Heart left ventricle (tissue), 16 donors: ENCODE measurements at places on chromosomes 13 and 19. TPM values are rescaled to one million over a fixed set of nuclear protein-coding genes. Genes with fewer than 3 reads are reported as not detected.

DNA sequence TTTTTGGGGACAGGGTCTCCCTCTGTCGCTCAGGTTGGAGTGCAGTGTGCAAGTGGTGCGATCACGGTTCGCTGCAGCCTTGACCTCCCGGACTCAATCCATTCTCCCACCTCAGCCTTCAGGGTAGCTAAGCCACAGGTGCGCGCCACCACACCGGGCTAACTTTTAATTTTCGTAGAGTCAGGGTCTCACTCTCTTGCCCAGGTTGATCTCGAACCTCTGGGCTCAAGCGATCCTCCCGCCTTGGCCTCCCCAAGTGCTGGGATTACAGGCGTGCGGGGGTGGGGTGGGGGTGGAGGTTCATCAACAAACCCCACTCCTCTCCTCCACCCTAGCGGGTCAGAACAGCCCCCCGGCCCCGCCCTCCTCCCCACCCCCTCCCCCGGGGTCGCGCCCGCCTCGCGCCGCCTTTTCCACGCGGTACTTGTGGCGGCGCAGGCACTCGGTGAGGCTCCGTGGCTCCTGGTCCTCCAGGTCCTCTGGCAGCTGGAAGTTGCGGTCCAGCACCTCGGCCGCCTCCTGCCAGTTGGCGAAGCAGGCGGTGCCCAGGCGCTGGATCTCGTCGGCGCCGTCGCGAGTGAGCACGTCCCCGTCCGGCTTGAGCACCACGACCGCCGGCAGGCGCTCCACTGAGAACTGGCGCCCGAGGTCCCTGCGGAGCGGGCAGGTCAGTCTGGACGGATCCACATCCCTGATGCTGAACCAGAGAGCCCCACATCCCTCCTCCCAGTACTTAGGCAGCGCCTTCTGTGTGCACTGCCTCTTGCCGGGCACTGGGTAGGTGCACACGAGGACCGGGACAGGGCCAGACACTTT is 5.2 kb downstream of the NXNL1 start:
- H3K36me3 ChIP-seq = no peaks in the 10 kb centered on the region
- peaks cover 49% of the 10 kb centered on the region for H3K27me3 ChIP-seq
- H3K4me1 ChIP-seq = peaks cover 8% of the 10 kb centered on the region
- no peak overlapping the region for H3K4me3 ChIP-seq
- no peak overlapping the region for H3K27ac ChIP-seq
- DNase-seq = no peak

DNA sequence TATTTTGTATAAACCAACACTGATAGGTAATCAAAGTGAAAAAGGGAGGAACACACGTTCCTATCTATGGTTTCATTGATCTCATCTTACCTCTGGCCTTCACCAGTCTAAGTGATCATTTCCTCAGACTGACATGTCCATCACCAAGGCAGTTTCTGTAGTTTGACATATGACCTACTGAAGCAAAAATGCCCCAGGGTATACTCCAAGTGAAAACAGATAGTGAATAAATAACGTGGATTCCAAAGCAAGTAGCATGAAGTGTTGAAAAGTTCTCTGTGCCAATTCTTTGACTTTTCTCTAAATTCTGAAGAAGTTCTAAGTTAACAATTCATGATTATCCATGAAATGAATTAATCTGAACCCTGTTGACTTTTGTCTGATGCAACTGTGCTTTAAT is 334.2 kb upstream of the SGCG start:
- no peak overlapping the region for H3K27ac ChIP-seq
- no peaks in the 10 kb centered on the region for H3K27me3 ChIP-seq
- H3K4me1 ChIP-seq = no peaks in the 10 kb centered on the region
- no peak overlapping the region for H3K4me3 ChIP-seq
- H3K36me3 ChIP-seq = no peaks in the 10 kb centered on the region

- no peak for DNase-seq
- H3K4me3 ChIP-seq = peak overlapping the region; percentile 58
- no peaks in the 10 kb centered on the region for H3K27me3 ChIP-seq
Measured at GRCh38 chr19:57803594-57804325, 11.0 kb downstream of the ZNF552 start.

DNA sequence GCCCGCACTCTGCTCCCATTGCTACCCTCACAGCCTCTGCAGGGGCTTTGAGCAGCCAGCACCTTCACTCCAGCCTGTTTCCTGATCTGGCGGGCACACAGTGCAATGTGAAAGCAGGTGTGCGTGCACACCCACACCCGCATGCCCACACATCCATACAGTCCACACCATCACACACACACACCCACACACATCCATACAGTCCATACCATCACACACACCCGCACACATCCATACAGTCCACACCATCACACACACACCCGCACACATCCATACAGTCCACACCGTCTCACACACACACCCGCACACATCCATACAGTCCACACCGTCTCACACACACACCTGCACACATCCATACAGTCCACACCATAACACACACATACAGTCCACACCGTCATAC is 28.0 kb downstream of the PIAS4 start:
- H3K27ac ChIP-seq = no peak overlapping the region
- H3K4me3 ChIP-seq = no peak overlapping the region
- H3K27me3 ChIP-seq = no peaks in the 10 kb centered on the region
- peaks cover 68% of the 10 kb centered on the region for H3K36me3 ChIP-seq

GRCh38 chr19:3821857-3822364 is 35.7 kb upstream of the MATK start:
- H3K4me3 ChIP-seq = no peak overlapping the region
- peak; percentile 44 for DNase-seq
- H3K4me1 ChIP-seq = no peaks in the 10 kb centered on the region
- no peaks in the 10 kb centered on the region for H3K36me3 ChIP-seq
- no peak overlapping the region for H3K27ac ChIP-seq

GRCh38 chr13:94291631-94292322 is 187.7 kb downstream of the DCT start:
- H3K4me3 ChIP-seq = no peak overlapping the region
- H3K27me3 ChIP-seq = no peaks in the 10 kb centered on the region
- no peak for DNase-seq

ZNF506 gene
- 19.1 TPM for total RNA-seq

AP2S1 gene
- total RNA-seq = 81.0 TPM

KLF1 gene
- total RNA-seq = not detected

LYPD4 gene
- not detected for total RNA-seq
